GM18507 (cell line): ENCODE measurements at places on chromosomes 4 and X.

- no peak for DNase-seq
These were observed 96.5 kb downstream of the NPNT start for GRCh38 chr4:105991726-105992125.

GRCh38 chrX:43881410-43882293 lies 598 bp downstream of the MAOB start:
- DNase-seq: no peak

GRCh38 chr4:168587411-168588125 lies 90.7 kb downstream of the PALLD start:
- no peak for DNase-seq

DNA sequence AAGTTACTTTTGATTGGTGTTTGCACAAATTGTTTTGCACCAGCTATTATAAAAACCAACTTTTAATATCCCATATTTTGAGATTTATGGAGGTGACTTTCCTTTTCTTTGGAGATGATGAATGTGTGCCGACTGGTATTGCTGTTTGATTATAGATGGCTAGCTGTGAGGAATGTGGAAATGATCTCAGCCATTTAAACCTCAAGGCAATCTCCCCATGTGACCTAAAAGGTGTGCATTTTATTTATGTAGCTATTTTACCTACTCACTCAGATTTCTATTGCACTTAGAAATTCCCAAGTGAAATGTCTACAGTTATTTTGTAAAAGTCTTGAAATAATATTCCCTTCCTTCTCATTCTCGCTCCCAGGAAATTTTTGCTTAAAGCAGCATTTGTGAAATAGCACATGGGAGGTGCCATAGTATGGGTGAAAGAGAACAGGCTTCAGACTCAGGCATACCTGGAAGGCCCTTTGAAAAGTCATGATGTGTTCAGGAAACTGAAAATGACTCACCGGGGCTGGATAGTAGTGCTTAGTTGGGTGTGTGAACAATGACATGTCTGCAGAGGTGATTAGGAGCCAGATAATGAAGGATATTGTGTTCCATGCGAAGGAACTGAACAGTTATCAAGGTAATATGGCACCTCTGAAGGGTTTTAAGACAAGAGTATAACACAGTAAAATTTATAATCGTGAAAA lies 247.6 kb downstream of the CBLL2 start:
- DNase-seq: no peak

- no peak for DNase-seq
These were observed 64.1 kb upstream of the TENM3 start for GRCh38 chr4:182179105-182179504.

DNA sequence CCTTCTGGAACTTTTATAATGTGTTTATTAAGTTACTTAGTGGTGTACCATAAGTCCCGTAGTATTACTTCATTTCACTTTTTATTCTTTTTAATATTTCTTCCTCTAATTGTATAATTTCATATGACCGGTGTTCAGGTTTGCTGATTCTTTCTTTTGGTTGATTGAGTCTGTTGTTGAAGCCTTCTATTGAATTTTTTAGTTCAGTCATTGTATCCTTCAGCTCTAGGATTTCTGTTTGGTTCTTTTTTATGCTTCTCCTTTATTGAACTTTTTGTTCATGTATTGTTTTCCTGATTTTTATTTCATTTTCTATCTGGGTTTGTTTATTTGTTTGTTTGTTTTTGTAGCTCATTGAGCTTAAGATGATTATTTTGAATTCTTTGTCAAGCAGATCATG lies 8.8 kb downstream of the CEP44 start:
- no peak for DNase-seq

GRCh38 chr4:114161809-114162208 lies 182.4 kb upstream of the ARSJ start:
- DNase-seq: no peak

DNA sequence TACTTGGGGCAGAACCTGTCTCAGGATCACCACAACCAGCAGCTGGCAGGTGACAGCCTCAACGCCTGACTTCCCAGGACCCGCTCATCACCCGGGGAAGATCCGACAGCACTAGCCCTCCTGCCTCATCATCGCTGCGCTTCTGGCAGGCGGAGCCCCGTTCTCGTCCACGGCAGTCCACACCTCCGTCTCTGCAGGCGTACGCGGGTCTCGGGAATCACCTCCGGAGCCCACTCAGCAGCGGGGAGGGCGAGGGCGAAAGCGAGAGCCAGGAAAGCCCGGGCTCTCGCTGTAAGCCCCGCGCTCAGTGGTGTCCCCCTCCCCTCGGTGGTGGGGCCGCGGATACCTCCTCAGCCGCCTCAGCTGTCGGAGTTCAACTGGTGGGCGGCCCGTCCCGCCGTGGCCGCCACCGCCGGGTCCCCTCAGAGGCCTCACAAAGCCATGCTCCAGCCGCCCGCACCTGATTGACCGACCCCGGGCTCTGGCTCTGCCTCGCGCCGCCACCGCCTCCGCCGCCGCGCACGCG lies 518 bp upstream of the CNKSR2 start:
- no peak for DNase-seq

GRCh38 chr4:54971474-54971950 lies 153.9 kb downstream of the KDR start:
- DNase-seq: no peak

- DNase-seq: no peak
These were observed 202.0 kb upstream of the PCDH7 start for GRCh38 chr4:30518211-30518610.

DNA sequence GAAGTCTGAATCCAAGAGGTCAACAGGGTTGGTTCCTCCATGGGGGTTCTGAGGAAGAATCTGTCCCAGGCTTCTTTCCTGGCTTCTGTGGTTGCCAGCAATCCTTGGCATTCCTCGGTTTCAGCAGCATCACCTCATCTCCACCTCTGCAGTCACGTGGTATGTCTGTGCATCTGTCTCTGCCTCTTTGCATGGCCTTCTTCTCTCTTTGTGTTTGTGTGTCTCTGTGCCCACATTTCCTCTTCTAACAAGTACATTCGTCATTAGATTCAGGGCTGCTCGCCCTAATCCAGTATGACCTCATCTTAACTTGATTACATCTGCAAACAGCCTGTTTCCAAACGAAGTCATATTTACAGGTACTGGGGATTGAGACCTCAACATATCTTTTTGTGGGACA lies 114.0 kb downstream of the BCOR start:
- DNase-seq: no peak

DNA sequence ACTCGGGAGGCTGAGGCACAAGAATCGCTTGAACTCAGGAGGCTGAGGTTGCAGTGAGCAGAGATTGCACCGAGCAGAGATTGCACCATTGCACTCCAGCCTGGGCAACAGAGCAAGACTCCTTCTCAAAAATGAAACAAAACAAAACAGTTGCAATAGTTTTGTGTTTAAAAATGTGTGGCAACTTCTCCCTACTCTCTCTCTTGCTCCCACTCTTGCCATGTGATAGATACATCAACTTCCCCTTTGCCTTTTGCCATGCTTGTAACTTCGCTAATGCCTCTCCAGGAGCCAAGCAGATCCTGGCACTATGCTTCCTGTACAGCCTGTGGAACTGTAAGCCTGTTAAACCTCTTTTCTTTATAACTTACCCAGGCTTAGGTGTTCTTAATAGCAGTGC lies 52.5 kb upstream of the INTU start:
- no peak for DNase-seq

DNA sequence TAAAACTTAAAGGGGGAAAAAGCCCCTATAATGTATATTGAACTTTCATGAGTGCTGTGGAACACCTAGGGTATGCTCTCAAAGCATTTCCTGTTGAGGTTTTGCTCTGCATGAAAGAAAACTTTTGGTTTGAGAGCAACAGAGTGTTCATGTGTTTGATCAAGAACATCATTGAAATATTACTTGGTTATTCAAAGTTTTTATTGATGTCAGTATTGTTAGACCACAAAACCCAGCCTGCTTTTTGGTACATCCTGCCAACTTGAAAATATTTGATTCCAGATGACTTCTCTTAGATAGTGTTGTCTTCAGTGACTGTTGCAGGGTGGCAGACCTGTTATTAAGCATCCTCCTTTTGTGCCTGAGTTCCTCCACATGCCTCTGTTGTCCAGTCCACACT lies 68.0 kb downstream of the N4BP2 start:
- no peak for DNase-seq

DNA sequence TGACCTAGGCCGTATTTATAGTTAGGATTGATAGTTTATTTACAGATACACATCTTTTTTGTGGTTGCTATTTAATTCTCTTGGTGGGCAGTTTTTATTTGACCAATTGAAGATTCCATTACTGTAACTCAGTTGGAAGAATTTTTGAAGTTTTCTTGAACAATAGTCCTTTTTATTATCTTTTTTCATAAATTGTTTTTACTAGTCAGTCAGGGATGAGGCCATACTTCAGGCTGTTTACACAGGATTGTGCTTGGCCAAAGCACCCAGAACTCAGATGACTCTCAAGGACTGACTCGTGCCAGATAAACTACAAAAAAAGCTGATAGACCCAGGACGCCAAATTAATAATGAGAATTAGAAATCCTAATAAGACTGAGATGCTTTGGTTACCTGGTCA lies 7.0 kb downstream of the HERC3 start:
- DNase-seq: no peak

DNA sequence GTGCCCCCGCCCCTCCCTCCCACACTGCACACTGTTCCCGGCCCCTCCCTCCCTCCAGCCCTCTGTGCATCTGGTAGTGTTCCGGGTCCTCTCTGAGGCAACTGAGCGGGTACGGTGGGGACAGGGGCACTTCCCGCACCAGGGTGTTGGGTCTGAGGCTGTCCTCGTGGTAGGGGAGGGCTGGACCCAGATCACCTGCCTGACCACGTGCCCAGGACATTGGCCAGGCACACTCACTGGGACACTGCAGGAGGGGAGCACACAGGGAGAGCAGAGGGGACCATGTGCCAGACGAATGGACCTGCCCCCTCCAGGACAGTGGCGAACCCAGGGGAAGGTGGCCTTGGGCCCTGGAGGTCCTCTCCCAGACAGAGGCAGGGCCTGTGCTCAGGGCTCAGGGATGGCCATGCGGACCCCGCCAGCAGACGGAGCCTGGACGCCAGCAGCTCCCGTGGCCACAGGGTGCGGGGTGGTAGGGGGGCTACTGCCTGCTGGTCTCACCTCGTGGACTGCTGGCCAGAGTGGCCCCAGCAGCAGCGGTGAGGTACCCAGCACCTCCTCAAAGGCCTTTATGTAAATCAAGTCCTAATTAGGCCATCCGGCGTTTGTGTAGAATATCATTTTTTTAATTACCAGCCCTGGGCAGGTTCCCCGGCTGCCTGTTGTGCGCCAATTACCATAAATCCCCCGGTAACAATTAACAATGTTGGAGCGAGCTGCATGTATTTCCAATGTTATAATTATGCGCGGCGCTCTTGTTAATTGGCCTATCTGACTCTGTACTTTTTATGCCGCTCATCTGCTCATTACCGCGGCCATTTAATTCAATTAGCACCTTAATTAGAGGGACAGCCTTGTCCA lies 106.9 kb downstream of the FAM53A start:
- DNase-seq: no peak

GRCh38 chr4:74464291-74464690 lies 19.4 kb downstream of the AREG start:
- DNase-seq: no peak
